Astrocyte of the spinal cord (primary cell): ENCODE measurements at places on chromosomes 5 and 9.

GRCh38 chr9:105187781-105188180 is 56.7 kb upstream of the SLC44A1 start:
- peak; percentile 83 for DNase-seq

- no peak for DNase-seq
These were observed 59.2 kb upstream of the NR4A3 start for GRCh38 chr9:99762470-99762869.

GRCh38 chr5:119930490-119930889 is 301.1 kb downstream of the FAM170A start:
- DNase-seq = no peak

GRCh38 chr5:130974021-130974683 is 190.9 kb downstream of the HINT1 start:
- DNase-seq = no peak

GRCh38 chr5:53067641-53068040 is 41.9 kb downstream of the MOCS2 start:
- peak; percentile 43 for DNase-seq

DNA sequence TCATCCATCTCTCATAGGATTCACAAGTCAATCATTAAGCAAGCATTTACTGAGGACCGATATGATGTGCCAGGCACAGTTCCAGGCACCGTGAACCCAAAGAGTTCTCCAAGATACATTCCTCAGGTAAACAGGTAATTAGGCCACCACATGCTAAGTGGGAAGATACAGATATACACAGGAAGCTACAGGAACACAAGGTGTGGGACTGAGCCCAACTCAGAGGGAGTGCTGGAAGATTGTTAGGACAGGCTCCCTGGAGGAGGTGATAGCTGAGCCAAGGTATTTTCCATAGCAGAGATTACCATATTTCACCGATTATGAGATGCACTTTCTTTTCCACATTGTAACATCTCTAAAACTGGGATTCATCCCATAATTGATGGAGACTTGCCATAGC is 31.4 kb upstream of the RAI14 start:
- DNase-seq = no peak

GRCh38 chr5:79547982-79548381 is 34.0 kb upstream of the HOMER1 start:
- no peak for DNase-seq

DNA sequence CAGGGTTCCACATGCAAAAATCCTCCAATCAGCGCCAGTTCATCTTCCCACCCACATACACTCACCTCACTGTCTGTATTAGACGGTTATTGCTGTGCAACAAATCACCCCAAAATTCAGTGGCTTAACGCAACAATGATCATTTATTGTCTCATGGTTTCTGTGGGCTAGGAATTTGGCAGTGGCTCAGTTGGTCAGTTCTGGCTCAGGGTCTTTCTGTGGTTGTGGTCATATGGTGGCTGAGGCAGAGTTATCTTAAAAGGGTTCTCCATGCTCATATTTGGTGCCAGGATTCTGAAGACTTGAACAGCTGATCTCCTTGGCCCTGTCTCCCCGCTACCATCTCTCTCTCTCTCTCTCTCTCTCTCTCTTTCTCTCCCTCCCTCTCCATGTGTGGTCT is 12.9 kb downstream of the ZNF618 start:
- peak; percentile 29 for DNase-seq

- DNase-seq = no peak
These were observed 52.4 kb upstream of the COX7C start for GRCh38 chr5:86565197-86565789.

GRCh38 chr9:126696401-126697145 is 82.8 kb downstream of the LMX1B start:
- DNase-seq = no peak

- no peak for DNase-seq
These were observed 8.7 kb downstream of the GRK6 start for GRCh38 chr5:177434942-177435738.

DNA sequence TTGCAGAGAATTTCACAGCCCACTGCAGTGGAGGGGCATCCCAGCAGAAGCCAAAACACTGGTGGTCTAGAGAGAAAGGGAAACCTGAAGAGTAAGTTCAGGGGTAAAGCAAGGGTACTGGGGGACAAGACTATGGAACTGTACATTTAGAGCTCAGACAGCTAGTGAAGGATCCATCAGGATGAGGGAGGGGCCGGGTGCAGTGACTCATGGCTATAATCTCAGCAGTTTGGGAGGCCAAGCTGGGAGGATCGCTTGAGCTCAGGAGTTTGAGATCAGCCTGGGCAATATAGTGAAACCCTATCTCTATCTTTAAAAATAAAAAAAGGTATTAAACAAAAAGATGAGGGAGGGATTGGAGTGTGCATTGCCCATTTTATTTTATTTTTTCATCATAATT is 7.8 kb upstream of the ANKH start:
- no peak for DNase-seq

DNA sequence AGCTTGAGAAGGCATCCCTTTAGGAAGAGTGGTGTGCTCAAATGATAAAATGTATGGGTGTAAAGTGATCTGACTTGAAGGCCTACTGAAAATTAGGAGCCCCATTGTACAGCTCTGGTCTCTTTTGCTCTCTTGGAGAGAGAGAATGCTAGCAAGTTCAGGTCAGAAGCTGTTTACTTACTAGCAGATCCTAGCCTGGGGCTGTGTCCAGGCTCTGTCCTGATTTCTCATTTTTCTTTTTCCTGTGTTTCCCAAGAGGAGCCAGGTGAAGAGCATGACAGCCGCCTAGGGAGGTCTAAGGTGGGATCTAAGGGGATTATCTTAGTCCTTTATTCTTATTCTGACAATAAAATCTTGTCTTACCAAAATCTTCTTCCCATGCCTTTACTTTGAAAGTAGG is 272.8 kb downstream of the NNT start:
- DNase-seq = no peak

- DNase-seq = peak; percentile 56
These were observed 425 bp downstream of the PTPA start for GRCh38 chr9:129111528-129112151.

GRCh38 chr9:112777914-112778313 is 27.4 kb downstream of the SNX30 start:
- DNase-seq = no peak

DNA sequence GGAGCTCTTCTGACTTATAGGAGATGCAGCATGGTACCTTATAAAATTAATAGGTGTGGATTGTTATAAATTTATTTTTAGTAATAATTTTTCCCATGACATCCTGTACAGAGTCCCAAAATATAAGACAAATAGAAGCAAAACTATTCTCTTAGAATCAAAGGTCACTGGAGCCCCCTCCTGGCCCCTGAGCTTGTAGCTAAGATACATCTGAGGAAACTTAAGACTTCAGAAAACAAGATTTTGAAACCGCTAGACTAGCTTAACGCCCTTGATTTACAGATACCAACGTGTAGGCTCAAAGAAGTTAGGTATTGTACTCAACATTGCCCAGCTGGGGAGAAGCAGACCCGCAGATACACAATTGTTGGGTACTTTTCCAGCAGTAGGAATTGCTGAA is 45.7 kb upstream of the KCNN2 start:
- DNase-seq = no peak

DNA sequence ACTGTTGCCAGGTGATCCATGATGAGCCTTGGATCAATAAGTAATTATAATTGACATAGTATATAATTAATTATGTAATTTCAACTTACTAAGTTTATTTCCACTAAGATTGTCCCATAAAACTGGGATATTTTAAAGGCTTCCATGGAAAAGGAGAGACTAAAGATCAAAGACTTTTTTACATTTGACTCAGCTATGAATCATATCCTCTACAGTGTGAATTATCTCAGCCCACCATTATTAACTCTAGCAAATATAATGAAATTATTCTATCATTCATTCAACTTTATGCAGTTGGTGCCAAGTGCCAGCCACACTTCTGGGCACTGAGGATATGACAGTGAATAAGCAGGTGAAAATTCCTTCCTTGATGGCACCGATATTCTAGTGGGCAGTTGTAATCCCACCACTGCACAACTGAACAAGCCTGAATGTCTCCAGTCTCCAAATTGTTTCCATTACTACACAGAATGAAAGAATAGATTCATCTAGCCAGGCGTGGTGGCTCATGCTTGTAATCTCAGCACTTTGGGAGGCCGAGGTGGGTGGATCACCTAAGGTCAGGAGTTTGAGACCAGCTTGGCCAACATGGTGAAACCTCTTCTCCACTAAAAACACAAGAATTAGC is 21.9 kb upstream of the TXN start:
- DNase-seq = peak; percentile 32

DNA sequence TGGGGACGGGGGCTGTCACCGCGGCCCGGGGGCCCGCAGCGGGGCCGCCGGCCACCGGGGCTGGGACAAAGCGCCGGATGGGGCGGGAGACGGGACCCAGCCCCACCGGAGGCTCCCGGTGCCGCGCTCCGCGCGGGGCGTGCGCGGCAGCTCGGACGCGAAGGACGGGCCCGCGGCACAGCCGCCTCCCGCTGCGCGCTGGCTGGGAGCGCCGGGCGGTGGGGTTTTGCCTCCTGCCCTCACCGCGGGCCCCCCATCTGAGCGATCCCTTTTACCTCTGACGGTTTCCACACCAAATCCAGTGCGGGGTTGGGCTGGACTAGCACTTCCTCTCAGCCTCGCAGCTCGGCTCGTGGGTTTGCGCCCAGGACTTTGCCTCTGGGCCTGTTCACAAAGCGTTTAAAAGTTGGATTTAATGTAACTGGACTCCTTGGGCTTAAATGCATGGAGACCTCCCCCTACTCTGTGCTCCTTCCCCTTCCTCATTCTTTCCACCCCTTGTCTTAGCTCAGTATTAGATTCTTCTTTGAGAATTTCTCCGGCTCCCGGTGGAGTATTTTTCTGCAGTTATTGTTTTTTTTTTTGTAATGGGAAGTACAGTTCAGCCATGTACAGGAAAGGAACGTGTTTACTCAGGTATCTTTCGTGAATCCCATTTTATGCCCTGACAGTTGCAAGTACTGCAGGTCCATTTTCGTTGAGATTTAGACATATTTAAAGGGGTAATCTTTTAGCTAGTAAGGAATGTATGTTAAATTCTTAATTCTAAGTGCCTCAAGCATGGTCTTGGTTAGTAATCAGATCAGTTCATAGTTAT is 691 bp downstream of the FCHO2 start:
- DNase-seq = peak; percentile 75

DNA sequence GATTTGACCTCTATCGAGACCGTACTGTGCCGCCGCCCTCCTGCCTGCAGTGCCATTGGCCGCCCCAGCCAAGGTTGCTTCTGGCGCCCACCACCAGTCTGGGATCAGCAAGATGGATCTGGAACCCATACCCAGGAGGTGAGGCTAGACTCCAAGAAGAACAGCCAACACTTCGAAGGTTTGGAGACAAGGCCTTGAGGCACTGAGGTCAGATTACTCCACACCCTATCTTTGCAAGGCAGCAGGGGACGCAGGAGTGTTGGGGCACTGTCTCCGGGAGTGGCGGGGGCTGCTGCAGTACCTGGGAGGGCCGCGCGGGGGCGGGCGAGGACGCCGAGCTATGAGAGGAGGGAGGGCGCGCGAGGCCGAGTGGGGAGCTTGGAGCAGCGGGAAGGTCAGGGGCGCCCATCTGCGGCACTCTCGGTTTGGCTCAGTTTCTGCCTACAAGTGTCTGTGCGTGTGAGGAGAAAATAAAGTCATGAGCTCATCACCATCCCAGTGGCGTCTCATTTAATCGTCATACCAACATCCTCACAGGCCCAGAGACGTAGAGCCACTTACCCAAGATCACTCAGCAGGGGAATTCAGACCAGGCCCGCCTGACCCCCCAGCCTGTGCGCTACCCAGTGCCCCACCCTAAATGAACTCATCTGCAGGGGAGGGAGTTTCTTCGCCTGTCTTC is 20.5 kb upstream of the PSD2 start:
- DNase-seq = peak; percentile 46

GRCh38 chr5:121257621-121258020 is 594.1 kb upstream of the FTMT start:
- DNase-seq = no peak

- DNase-seq = no peak
These were observed 126.0 kb upstream of the GPR151 start for GRCh38 chr5:146641941-146642340.

GRCh38 chr5:14429101-14430050 is 152.2 kb upstream of the OTULINL start:
- DNase-seq = no peak

GRCh38 chr9:36426945-36427344 is 26.9 kb upstream of the RNF38 start:
- DNase-seq = no peak

GRCh38 chr5:90274216-90274615 is 135.3 kb downstream of the CETN3 start:
- no peak for DNase-seq

- DNase-seq = no peak
These were observed 14.8 kb upstream of the CLPTM1L start for GRCh38 chr5:1359713-1360112.

DNA sequence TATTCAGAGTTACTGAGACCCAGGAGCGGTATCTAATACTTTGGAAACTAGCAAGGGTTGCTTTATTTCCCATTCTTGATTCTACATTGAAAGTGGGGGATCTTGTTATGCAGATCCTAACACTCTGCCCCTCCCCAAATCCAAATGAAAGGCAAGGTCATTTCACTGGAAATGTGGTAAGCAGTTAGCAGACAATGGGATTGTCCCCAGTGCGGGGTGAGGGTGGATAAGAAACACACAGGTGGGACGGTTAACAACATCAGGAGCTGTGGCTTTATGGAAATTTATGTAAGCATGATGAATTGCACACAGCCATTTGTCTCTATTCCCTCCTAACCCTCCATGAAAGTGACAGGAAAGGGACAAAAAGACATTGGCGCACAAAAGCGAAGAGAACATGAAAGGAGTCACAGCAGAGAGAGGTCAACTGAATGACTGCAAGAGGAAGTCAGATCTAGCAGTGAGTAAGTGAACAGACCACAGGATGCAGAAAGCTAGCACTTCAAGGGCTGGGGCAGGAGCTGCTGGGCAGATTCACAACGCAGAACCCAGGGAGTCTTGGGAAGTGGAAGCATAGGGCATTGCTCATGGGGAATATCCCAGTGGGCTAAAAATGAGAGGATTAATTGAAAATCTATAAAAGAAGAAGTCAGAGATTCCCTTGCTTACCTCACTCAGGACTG is 184.4 kb downstream of the HSD17B3 start:
- no peak for DNase-seq

DNA sequence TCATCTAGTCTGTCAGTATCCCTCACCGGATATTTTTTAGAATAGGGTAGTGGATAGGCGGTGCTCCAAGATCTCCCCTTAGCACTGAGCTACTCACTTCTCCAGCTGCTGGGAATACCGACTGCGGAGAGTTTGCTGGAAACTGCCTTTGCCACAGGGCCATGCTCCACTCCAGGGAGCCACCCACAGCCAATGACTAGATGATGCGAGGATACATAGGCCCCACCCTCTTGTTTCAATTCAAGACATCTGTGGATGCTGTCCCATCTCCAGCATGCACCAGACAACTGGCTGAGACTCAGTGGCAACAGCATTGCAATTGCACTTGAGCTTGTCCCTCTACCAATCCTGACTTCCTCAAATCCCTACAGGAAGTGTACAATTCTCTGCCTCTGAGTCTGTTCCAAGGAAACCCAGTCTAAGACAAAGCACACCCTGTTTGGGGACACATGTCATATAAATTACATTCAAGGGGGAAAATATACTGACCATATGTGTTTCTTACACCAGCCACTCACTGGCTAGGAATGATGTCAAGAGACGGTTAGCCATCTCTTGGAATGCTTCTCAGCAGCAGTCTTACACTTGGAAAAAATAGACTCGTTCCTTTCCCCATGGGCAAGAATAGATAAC is 312.6 kb upstream of the KIF2A start:
- no peak for DNase-seq
